ENCODE measurements at places on chromosomes 13 and 19.
A peak's percentile ranks its signal among the peaks of the same experiment; 100 is the strongest.

DNA sequence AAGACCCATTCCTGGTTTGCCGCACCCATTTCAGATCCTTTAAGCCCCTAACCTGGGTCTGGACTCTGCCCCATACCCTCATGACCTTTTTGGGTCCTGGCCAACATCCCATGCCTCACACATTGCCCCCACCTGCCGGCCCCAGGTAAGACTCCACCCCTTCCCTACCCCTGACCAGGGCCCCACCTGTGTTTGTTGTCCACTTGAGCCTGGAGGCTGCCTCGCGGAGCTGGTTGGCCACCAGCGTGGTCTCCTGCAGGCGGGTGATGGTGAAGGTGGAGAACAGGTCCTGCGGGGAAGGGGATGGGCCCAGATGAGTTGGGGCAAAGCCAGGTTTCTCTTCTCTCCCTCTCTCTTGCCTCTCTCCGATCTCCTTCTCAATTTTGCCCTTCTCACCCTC lies 19.5 kb downstream of the MAN2B1 start:
- DNase-seq = no peak

GRCh38 chr13:109717686-109718085 lies 68.7 kb downstream of the IRS2 start:
- no peak for DNase-seq

DNA sequence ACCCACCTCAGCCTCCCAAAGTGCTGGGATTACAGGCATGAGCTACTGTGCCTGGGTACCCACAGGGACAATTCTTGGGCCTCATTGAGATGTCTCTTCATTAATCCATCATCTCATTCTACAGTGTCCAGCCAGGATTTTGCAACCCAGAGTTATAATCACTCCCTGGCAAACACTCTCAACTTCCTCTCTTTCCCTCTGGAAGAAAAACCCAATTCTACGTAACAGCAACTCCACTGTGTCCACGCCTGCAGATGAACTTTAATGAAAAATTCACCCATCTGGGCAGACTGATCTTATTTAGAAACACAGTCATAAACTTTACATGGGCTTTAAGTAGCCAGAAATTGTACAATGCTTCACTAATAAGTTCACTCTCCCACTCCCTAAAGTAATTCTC lies 90.1 kb upstream of the ABCC4 start:
- DNase-seq = no peak

DNA sequence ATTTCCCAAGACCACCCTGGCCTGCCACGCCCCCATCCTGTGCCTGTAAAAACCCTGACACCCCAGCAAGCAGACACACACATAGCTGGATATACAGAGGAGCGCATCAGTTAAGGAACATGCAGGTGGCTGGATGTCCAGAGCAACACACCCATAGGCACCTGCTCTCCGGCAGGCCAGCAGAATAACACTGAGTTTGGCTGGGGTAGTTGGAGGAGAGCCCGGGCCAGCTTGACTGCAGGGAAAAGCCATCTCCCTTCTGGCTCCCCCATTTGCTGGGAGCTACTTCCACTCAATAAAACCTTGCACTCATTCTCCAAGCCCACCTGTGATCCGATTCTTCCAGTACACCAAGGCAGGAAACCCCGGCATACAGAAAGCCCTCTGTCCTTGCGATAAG lies 8.9 kb downstream of the RASL11A start:
- DNase-seq = no peak

GRCh38 chr19:29564574-29565005 lies 38.8 kb downstream of the VSTM2B start:
- DNase-seq = no peak

- no peak for DNase-seq
These were observed 27.6 kb downstream of the ELL start for GRCh38 chr19:18494267-18494607.

DNA sequence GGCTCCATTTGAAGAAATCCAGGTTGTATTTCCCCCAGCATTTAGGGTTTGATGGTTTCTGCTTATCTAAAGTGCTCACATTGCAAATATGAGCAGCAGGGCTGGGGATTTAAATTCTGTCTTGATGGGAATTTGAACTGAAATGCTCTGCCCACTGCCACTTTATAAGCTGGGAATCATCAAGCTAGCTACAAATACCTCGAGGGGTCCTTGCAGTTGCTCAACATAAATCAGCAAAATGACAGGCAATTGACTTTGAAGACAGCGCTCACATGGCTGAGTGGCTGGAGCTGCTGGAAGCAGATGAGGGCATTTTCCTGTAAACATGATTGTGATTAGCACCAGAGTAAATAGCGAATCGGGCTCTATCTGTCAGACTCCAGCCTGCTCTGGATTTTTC lies 39.4 kb upstream of the MEDAG start:
- no peak for DNase-seq

DNA sequence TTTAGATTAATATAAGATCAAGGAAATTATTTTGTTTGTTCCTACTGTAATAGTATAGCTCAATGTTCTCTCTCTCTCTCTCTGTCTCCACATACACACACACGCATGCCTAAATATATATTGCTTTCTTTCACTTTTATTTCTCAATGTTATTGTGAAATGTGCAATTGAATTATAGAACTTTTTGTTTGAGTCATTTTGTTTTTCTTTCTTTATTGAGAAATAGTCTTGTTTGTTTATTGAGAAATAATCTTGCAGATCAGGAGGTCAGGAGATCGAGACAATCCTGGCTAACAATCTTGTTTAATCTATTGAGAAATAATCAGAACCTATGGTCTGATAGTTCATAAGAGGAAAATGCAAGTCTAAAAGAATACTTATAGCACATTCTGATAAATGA lies 1581.3 kb downstream of the EFNB2 start:
- DNase-seq = no peak

DNA sequence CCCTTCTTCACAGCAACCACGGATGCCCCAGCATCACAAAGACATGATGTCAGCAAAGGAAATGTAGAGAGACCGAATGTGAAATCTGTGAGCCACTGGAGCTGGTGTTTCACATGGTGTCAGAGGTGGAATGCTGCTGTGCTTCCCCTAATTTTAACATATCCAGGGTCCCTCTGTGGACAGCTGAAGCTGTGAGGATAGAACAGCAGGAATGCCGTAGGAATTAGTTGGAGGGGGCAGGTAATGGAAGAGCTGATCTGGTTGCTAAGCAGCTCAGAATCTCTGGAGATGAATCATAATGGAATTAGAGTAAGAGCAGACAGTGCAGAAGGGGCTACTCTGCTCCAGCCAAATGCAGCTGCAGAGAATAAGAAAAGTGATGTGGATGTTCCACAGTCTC lies 68.9 kb upstream of the ZNF835 start:
- DNase-seq = no peak

GRCh38 chr19:45824531-45825262 lies 9.6 kb upstream of the RSPH6A start:
- DNase-seq = no peak

DNA sequence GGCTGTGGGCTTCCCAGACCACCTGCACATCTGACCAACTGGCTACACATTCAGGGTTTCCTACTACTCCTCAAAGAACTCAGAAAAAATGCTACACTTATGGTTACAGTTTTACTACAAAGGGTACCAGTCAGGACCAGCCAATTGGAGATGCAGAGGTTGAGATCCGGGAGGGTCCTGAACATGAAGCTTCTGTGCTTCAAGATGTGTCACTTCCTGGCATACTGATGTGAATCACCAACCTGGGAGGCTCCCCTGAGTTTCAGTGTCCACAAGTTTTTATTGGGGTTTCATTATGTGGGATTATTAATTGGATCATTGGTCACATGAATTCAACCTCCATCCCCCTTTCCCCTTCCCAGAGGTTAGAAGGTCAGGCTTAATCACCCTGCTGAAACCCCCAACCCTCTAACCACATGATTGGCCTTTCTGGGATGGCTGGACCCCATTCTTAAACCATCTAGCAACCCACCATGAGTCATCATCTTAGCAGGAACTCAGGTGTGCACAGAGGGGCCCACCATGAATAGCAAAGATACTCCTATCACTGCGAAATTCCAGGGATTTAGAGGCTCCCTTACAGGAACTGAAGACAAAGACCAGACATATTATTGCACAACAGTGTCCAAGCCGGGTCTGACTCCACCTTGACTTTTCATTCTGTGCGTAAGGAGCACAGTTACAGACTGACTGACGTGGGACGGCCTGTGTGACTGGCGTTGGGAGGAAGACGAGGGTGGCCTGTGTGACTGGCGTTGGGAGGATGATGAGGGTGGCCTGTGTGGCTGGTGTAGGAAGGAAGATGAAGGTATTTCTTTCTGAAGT lies 90.7 kb downstream of the ATP8A2 start:
- DNase-seq = no peak

- DNase-seq = no peak
These were observed 5.8 kb downstream of the SPHK2 start for GRCh38 chr19:48624791-48625723.

- peak; percentile 89 for DNase-seq
These were observed 19.2 kb downstream of the RCN3 start for GRCh38 chr19:49546825-49547565.

- DNase-seq = no peak
These were observed 17.9 kb downstream of the DEDD2 start for GRCh38 chr19:42199440-42200115.

- DNase-seq = no peak
These were observed 120.5 kb downstream of the STK24 start for GRCh38 chr13:98456413-98456845.

GRCh38 chr13:111572956-111573761 lies 252.7 kb downstream of the TEX29 start:
- DNase-seq = no peak

- DNase-seq = no peak
These were observed 80.2 kb upstream of the GJB6 start for GRCh38 chr13:20312292-20312691.

GRCh38 chr13:110266431-110266809 lies 40.5 kb downstream of the COL4A1 start:
- DNase-seq = no peak

GRCh38 chr19:53537121-53537520 lies 824 bp upstream of the ZNF331 start:
- DNase-seq = no peak

- no peak for DNase-seq
These were observed 62.8 kb upstream of the ZNF599 start for GRCh38 chr19:34835631-34836351.

DNA sequence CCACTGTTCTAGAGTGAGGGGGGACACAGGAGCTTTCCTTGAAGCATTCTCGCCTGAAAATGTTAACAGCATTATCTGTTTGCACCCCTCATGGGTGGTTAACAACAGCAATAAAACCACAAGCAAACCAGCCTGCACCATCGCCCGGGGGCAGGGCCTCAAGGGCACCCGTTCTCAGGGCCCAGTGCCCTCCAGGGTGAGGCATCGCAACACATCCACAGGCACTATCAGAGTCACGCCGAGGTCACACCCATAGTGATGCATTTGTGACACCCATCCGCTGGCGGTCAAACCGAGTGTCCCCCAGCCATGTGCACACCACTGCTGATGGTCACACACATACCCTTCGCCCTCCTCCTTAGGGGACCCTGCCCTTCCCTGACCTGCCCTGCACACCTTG lies 4.6 kb downstream of the FUT5 start:
- no peak for DNase-seq

DNA sequence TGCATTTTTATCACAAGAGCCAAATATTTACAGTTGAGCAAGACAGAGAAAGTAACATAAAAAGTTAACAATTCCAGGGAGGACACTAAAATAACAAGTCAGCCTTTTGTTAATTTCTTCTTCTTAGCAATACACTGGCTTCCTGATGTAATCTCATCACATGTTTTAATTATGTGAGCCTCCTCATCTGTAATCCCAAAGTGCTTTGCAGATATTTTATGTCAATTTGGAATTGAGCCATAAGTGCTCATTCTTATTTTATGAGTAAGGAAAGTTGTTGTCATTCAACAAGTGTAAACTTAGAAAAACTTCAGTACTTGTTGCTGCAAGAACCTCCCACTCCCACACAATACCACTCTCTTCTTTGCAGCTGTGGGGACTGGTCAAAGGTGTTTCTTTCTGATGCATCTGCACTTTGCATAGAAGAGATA lies 223.6 kb downstream of the GPC6 start:
- DNase-seq = no peak

GRCh38 chr19:55459950-55460657 lies 1.3 kb downstream of the ISOC2 start:
- DNase-seq = no peak

DNA sequence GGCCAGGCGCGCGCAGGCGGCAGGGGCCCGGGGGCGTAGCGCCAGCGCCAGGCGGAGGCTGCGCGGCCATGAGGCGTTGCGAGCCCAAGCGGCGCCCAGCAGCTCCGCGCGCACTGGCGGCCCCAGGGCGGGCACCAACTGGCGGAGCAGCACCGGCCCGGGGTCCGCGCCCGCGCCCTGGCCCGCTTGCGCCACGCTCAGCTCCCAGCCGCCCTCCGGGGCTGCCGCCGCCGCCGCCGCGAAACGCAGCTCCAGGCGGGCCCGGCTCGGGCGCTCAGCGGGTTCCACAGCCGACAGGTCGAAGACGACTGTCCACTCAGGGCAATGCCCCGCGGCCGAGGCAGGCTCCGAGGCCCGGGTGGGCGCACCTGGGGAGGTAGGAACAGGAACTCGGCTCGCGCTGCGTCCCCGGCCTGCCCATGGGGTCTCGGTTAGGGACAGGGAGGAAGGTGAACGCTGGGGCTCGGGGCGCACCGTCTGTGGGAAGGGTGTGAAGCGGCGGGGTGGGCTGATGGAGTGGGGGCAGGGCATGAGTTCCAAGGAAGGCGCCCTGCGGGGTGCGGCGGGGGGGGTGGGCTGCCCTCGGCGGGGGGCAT lies 26.8 kb downstream of the CERS1 start:
- DNase-seq = no peak

DNA sequence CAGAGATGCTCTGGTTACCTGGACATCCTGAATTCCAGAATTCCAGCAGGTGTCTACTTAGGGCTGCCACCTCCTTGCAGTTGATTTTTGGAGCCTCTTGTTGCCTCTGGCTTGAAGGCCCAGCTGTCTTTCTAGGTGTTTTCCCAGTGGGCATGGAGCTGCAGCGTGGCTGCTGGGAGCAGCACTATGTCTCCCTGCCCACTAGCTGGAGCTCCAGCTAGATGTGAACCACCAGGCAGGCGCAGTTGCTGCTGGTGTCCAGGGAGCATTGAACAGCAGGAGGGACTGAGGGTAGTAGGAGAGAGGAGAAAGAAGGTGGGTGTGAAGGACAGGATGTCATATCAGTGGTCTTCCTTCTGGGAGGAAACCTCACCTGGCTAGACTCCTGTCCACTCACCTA lies 9.9 kb upstream of the SELENOW start:
- DNase-seq = no peak

- no peak for DNase-seq
These were observed 67.2 kb upstream of the ZNF527 start for GRCh38 chr19:37303591-37304171.

DNA sequence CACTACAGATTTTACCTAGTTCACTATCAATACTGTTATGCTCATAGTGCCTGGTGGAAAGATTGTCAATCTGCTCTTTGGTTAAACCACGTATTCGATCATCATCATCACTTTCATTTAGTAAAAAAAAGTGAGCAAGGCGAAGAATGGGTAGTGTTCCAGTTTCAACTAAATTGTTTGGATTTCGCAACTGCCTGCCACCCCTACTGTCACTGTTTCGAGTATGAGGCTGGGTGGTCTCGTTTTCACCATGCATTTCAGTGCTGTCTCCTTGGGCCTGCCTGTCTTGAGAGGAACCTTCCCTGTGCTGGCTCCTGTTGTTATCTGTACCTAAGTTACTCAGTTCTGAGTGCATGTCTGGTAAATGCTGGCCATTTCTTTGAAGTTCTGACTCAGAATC lies 8.1 kb downstream of the RNF6 start:
- no peak for DNase-seq
